ENCODE measurements at places on chromosomes 6 and 20.

DNA sequence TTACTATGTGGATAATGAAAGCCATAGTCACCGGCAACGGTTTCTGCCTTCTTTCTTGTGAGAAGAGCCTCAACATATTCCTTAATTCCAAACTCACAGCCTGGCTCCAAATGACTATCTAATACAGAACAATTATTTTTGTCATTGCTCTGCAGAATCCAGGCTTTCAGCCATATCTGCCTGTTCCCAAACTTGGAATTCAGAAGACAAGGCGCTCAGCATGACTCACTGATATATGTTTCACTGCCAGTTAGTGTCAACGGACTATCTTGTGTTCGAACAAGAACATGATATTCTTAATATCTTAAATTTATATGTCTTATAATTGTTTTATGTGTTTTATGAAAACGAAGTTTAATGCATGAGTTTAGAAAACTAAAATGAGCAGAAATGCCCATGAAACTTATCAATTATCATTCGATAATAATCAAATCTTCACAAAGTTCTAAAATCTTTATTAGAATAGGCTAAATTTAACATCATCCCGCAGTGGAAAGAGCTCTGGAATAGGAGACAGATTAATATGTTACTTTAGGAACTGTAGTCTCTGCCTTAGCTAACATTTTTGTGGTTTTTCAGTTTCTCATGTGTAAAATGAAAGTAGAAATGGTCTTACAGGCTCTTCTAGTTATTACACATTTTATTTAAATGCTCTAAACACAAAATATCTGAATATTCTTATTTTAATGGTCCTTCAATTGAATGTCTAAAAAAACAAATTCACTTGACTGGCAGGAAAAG lies 669.3 kb upstream of the GJE1 start:
- DNase-seq, result no peak

DNA sequence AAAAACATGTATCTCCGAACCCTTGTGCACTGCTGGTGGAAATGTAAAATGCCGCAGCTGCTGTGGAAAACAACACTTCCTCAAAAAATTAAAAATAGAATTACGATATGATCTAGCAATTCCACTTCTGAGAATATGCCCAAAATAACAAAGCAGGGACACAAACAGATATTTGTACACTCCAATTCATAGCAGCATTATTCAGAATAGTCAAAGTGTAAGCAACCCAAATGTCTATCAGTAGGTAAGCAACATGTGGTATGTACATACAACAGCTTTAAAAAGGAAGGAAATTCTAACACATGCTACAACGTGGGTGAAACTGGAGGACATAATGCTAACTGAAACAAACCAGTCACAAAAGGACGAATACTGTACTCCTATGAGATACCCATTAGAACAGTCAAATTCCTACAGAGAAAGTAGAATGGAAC lies 5.7 kb upstream of the RAB5IF start:
- no peak for DNase-seq

DNA sequence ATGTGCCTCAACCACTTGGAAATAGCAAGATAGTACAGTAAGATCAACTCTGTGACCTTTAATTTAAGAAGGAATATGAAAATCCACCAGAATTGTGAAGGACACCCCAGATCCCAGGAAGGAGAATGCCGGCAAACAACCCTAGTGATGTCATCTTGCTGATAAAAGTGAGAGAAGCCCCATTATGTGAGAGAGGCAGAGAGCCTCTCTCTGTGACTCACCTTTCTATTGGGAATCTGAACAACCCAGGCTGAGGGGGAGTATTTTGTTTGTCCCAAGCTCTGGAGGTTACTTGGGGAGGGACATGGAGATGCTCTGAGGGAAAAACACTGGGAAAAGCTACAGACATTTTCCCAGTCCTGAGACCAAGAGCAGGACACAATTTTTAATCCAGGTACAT lies 188.3 kb upstream of the FERMT1 start:
- DNase-seq, result no peak

DNA sequence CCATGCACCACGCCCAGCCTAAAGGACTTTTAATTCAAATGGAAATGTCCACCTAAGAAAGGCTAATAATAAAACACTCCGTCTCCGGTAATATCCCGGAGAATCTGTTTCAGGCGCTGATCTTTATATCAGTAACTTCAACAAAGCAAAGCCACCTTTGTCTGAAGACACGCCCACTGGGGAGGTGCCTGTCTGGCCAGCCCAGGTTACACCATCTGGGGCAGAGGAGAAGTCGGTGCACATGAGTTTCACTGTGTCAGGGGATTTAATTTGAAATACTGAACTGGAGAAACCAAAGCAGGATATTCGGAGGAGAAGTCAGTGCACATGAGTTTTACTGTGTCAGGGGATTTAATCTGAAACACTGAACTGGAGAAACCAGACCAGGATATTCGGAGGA lies 9.4 kb downstream of the SERPINB6 start:
- no peak for DNase-seq

GRCh38 chr6:28399350-28400121 lies at the start of gene ZSCAN12:
Gene ZSCAN12, minus strand, starts transcription at chr6:28399747. Its CDS starts 1,342 bp downstream, at chr6:28398405.
- DNase-seq, result peak; percentile 65

DNA sequence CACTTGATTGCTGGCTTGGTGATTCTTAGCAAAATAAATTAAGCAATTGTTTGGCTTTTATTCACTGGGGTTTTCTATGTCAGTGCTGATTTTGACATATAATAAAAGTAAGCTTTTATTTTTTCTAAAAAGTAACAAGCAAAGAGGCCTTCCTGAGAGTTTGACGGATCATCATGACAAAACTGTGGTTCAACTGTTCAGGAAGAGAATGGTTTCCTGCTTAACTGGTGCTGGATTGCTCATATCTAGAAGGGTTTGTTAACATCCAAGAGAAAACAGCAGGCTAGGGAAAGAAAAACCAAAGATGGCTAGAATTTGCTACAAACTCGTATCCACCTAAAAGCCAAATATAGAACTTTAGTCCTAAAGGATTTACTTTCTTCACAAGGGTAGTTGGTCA lies 21.2 kb downstream of the SERPINB1 start:
- DNase-seq, result no peak

- DNase-seq, result no peak
These were observed 225.7 kb downstream of the UTRN start for GRCh38 chr6:144510859-144511258.

DNA sequence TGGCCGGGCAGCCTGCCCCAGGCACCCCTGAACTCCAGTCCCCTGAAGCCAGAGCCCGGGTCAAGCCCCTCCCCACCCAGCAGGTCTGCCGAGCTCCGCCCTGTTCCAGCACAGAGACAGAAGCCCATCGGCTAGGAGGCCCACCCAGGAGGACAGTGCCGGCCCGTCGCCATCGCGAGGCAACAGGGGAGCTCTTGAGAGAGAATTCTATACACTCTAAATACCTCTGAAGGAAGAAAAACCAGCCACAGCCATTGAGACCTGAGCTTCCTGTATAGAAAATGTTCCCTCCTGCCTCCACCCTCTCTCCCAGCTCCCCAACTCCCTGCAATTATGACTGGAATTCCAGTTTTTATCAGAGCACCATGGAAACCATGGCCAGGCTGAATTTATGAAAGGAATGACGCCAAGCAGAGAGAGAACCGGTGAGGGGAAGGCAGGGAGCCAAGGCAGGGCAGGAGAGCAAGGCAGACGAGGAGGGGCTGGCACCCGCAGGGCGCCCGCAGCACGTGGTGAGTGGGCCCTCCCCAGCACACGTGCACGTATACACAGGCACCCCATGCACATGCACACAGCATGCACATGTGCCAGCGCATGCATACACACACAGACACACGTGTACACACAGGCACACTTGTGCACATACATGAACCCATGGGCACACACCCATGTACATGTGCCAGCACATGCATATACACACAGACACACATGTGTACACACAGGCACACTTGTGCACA lies 27.6 kb upstream of the MRGBP start:
- no peak for DNase-seq

- DNase-seq, result no peak
These were observed 83.7 kb downstream of the HMGCLL1 start for GRCh38 chr6:55495277-55495676.

DNA sequence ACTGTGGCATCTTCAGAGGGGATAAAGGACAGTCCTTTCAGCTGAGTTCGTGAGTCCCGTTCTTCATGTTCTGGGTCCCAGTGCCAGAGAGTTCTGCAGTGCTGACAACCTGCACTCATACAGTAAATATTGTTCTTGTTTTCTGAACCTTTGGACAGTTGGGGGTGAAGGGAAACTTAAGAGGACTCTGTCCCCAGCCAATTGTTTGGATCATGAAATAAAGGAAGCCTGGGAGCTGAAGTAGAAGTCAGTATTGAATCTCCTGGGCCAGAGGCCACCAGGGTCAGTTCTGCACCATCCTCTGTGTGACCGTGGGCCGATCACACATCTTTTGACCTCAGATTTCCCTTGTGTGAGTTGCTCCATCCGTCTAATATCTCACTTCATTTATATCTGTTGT lies 3.2 kb downstream of the SLC2A12 start:
- DNase-seq, result no peak

DNA sequence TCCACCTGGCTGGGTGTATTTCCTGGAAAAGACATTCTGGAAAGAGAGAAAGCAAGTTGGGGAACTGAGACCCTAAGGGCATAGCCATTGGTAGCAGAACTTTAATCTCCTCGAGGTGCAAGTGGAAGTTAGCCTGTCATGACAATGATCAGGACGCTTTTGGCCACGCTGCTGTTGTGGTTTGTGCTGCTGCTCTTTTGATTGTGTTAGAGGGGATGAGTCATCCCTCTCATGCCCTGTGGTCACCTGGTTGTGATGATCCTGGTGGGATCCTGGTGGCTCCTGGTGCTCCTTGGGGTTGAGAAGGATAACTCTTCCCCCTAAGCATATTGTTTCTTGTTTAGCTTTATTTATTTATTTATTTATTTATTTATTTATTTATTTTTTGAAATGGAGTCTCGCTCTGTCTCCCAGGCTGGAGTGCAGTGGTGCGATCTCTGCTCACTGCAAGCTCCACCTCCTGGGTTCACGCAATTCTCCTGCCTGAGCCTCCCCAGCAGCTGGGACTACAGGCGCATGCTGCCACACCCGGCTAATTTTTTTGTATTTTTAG lies 350.3 kb downstream of the KIF16B start:
- no peak for DNase-seq

- DNase-seq, result no peak
These were observed 110.5 kb downstream of the SGK1 start for GRCh38 chr6:134207421-134207820.

DNA sequence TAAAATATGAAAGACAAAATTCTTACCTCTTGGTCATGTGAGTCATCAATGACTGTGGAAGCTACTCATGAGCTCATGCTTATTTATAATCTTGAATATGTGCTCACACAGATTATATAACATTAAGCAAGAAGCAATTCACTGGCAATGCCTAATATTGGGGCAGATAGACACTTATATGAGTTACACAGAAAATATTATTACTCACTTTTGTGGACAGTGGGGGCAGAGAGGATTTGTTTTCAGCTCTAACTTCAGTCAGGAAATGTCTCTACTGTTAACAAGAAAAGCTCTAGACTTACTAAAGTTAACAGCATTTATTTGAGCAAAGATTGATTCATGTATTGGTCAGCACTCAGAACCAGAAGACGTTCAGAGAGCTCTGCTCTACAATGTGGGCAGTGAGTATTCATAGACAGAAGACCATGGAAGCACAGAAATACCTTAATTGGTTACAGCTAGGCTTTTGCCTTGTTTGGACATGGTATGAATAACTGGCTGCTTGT lies 85.8 kb upstream of the AHI1 start:
- no peak for DNase-seq

DNA sequence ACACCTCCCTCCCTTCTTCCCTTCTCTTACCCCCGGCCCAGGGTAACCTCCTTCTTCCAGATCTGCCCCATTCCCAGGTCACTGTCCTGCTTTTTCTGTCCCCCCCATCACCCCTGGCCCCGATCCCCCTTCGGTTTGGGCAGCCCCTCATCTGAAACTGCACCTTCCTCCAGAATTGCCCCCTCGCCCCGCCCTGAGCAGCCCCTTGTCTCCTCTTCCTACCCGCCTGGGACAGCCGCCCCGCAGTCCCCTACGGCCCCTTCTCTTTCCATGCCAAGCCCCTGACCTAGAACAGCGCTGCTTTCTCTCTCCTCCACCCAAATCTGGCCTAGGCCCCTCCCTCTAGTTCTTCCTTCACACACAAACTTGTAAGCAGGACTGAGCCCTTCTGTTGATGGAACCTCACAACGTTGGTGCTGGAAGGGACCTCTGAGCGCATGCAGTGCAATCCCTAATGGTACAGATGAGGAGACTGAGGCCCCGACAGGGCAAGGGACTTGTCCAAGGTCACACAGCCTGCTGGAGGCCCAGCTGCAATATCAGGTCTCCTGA lies 630 bp downstream of the PPP2R5D start:
- no peak for DNase-seq

DNA sequence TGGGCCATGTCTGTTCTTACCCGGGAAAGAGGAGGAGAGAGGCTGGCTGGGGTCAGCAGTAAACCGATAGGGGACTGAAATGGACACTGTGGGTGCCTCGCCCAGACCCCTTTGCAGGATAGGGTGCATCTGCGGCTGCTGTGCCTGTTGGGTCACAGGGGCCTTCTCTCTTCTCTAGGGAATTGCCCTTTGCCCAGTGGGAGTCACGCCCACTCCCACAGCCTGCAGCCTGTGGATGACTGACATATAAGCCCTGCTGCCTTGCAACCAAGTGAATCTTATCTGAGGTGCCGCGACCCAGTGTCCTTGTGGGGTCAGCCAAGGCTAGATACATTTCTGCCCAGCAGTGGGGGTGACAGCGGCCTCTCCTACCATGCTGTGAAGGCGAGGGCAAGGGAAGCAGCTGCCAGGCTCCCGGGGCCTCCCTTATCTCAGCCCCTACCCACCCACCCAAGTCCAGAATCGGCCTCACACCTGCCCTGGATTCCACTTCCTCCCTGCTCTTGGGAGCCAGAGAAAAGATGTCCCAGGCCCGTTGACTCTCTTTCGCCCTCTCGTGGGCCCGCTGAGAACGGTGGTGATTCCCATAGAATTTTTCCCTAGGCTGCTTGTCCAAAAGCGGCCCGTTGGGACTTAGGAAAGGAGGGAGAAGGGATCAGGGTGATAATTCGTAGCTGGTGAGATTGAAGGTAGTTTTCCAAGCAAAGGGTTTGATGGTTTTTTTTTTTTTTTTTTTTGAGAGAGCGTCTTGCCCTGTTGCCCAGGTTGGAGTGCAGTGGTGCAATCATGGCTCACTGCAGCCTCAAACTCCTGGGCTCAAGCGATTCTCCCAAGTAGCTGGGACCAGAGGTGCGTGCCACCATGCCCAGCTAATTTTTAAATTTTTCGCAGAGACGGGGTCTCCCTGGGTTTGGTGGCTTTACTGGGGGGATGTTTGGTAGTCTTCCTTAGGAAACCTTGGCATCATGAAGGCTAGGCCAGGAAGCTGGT lies 76.4 kb upstream of the RNF24 start:
- DNase-seq, result no peak

GRCh38 chr20:59726281-59726595 lies 121.9 kb downstream of the PHACTR3 start:
- DNase-seq, result no peak

- no peak for DNase-seq
These were observed 226.6 kb downstream of the ALDH8A1 start for GRCh38 chr6:134723081-134723871.

Data from effector CD4-positive, alpha-beta T cell (primary cell).